Left ventricle myocardium inferior (tissue), 1 donor: ENCODE measurements at places on chromosomes 2 and 18. TPM values are rescaled to one million over a fixed set of nuclear protein-coding genes. Genes with fewer than 3 reads are reported as not detected.

The PLGLB2 gene
- total RNA-seq: 1.3 TPM

The MAB21L4 gene
- not detected for total RNA-seq

The C2orf78 gene
- total RNA-seq: not detected

The APCDD1 gene
- total RNA-seq: 38.0 TPM

The EN1 gene
- total RNA-seq: not detected

The CFAP65 gene
- not detected for total RNA-seq

The KCNG3 gene
- total RNA-seq: not detected

The CAB39 gene
- 92.2 TPM for total RNA-seq

The ST6GAL2 gene
- 0.41 TPM for total RNA-seq

The UBE2F gene
- 63.5 TPM for total RNA-seq

The IL1F10 gene
- not detected for total RNA-seq

The TAF1B gene
- total RNA-seq: 4.2 TPM

The PMAIP1 gene
- 0.58 TPM for total RNA-seq

The EML6 gene
- total RNA-seq: 0.77 TPM

The ANKRD30BL gene
- total RNA-seq: not detected

The MARCHF4 gene
- total RNA-seq: 0.08 TPM

The CRACDL gene
- 3.0 TPM for total RNA-seq

The CAPN14 gene
- total RNA-seq: 0.27 TPM

The D2HGDH gene
- total RNA-seq: 17.8 TPM

- no peak for DNase-seq
Measured at GRCh38 chr2:27256855-27257454, 5.9 kb downstream of the SLC30A3 start.

DNA sequence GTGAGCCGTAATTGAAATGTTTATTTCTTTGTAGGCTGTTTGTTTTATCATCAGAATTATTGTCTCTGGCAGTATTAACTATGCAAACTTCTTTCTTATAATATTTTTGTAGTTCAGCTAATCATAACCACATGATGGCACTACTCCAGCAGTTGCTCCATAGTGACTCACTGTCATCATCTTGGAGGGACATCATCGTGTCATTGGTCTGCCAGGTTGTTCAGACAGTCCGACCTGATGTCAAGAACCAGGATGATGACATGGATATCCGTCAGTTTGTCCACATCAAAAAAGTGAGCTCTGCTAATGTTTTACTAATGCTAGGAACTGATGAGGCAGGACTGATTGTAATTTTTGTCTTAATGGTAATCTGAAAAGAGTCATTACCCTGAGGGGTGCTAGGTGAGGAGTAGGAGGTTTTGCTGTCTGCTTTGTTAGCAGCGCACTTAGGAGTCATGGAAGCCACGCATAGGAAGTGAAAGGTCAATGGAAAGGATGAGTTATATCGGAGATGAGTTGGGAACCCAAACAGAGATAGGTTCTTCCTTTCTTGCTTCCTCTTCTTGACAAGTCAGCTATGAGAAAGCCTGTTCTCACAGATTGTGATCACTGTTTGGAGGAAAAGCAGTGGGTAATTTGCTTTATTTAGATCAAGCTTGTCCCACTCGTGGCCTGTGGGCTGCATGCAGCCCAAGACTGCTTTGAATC is 49.2 kb downstream of the PIKFYVE start:
- DNase-seq: no peak

DNA sequence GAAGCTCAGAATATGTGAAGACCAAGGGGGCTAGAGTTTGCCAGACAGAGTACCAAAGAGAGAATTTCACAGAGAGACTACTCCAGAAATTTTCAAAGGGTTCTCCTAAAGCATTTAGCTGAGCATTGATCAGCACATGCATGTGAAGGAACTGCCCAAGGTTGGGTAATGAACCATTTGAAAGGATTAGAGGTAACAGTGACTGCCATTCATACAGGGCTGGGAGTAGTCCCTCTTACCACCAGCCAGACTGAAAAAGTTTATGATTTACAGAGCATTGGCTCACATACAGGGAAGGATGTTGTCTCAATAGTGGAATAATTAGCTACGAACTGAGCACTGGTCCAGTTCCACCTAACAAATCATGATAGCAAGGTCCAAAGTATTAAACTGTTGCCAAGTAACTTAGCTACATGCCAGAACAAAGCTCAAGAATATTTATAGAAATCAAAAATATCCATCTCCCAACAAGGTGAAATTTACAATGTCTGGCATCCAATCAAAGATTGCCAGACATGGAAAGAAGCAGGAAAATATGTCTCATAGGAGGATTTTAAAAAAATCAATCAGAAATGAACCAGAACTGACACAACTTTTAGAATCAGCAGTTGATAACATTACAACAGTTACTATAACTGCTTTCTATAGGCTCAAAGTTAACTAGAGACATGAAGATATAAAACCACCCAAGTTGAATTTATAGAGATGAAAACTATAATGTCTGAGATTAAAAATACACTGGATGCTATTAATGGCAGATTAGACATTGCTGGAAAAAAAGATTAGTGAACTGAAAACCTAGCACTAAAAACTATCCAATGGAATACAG is 25.7 kb upstream of the RNF103 start:
- DNase-seq: no peak

- DNase-seq: no peak
Measured at GRCh38 chr2:62789518-62789917, 84.0 kb downstream of the EHBP1 start.

GRCh38 chr18:25672490-25672889 is 320.5 kb upstream of the ZNF521 start:
- no peak for DNase-seq

DNA sequence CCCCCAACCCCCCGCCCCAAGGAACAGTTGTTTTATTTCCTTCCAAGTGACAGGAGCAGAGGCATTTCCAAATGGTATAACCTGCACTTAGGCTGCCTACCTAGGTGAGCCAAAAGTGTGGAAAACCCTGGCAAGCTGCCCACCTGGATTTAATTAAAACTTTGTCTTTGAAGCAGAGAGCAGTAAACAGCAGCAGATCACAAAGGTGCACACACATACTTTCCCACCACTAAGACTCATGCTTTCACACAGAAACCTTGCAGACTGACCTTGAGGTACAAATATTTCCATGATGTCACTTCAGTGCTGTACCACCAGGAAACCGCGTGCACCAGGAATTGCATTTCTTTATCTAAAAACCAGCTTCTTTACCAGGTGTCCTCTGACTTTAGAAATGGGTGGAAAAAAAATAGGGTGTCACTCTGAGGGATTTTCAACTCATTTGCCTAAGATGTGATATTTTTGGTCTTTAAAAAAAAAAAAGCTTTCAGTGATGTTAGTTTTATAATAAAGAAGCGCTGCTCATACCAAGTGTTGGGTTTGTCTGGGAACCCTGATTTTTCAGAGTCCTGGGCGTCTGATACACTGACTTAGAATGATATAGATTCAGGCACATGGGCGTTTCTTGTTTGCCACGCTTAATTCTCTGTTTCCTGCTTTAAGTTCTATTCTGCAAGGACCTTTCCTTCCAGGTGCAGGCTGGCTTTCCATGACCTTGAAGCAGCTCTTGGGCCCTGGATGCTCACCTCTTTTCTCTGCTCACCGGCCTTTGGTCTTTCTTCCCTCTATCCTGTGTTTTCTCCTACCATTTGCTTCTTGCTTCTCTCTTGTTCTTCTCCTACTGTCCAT is 70.7 kb upstream of the BCL2L11 start:
- DNase-seq: no peak

- DNase-seq: no peak
Measured at GRCh38 chr18:63315876-63316275, 3.7 kb downstream of the BCL2 start.

DNA sequence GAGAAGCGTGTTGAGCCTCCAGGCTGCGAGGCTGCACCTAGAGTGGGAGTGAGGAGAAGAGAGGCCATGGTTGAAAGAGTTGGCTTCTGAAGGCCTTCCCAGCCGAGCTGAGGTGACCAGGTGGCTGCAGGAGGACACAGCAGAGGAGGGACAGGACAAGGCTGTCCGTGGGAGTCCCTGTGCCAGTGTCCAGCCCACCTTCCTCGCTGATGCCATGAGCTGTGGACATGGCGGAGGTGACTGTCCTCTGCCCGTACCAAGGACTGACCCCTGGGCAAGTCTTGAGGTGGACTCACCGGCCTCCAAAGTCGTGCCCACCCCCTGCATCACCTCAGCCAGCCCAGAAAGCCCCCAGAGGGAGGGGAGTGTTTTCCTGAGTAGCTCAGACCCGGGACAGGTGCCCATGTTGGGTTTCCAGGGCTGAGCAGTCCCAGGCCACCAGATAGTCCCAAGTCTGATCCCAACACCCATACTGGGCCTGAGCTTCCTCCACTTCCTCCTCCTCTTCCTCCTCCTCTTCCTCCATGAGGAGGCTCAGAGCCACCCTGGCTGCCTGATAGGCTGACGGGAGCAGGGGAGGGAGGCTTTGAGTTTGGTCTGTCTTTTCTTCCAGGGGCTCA is 43.0 kb upstream of the FOSL2 start:
- DNase-seq: no peak

GRCh38 chr2:25336383-25336841 is 5.3 kb downstream of the DNMT3A start:
- DNase-seq: no peak

GRCh38 chr18:9513971-9514512 is 38.7 kb downstream of the RALBP1 start:
- DNase-seq: no peak

GRCh38 chr2:9885036-9885684 is 41.9 kb downstream of the TAF1B start:
- DNase-seq: no peak

DNA sequence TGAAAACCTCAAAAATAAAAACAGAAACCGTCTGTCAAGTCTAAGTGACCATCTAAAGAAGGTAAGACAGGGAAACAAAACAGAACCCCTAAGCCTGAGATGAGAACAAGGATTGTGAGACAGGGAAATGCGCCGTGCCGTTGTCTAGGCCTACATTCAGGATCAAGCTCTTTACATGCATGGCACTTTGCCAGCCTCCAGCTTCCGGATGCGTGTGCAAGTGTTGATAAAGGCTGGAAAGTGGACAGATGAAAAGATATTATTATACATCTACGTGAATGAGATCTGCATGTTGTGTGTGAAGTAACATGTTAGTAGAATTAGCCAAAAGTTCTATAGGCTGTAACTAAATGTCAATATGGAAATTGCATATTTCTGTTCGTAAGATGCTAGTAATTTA is 28.6 kb upstream of the TMEM87B start:
- no peak for DNase-seq

- no peak for DNase-seq
Measured at GRCh38 chr2:11537951-11538350, 4.1 kb downstream of the GREB1 start.

- DNase-seq: no peak
Measured at GRCh38 chr18:47953471-47953931, 23.0 kb upstream of the SMAD2 start.

DNA sequence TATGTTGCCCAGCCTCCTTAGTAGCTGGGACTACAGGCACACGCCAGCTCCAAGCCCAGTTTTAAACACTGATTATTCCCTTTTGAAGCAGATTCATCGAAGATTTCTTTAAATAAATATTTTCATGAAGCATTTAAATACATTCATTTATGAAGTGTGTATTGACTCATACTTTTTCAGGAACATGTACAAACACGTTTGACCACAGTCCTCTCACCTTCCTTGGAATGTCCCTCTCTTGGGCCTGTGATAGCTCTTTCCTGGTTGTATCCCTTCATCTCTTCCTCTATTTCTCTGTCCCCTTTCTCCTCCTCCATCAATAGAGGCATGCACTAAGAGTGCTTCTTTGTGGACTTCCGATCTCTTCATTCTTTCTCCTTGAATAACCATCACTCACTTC is 2.5 kb downstream of the PSTPIP2 start:
- no peak for DNase-seq

- DNase-seq: no peak
Measured at GRCh38 chr18:52045946-52046675, 293.9 kb upstream of the DCC start.

DNA sequence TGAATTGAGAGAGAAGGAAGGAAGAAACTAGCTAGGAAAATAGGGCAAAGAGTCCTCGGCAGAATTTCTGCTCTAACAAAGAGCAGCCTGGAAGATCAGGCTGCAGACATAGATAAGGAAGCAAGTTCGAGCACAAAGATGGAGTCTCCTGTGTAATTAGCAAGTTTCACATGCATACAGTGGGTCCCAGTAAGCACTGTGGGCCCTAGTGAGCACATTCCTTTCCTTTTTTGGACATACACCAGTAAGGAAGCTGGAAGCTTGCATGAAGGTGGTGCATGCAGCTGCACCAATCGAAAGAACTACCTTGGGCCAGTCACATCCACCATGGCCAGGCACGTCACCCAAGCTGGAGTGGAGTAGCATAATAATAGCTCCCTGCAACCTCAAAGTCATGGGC is 109.7 kb downstream of the NOL4 start:
- no peak for DNase-seq

- no peak for DNase-seq
Measured at GRCh38 chr2:239611222-239611795, 210.5 kb upstream of the HDAC4 start.

DNA sequence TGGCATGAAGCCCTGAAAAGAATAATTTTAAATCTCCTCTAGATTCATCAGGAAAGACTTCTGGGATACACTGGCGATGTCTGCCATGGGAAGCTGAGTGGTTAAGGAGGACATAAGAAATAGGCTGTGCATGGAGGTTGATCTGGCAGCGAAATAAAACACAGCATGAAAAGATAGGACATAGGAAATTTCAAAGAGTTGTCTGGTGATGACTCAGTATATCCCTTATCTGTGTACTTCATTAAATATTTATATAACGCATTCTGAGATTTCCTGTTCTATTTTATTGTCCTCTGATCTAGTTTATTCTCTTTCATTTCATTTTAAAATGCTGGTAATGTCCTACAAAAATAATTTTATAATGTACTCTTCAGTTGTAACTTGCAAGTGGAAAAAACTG is 1337.3 kb upstream of the DDX18 start:
- no peak for DNase-seq

- no peak for DNase-seq
Measured at GRCh38 chr2:44572196-44572900, 210.6 kb downstream of the CAMKMT start.

DNA sequence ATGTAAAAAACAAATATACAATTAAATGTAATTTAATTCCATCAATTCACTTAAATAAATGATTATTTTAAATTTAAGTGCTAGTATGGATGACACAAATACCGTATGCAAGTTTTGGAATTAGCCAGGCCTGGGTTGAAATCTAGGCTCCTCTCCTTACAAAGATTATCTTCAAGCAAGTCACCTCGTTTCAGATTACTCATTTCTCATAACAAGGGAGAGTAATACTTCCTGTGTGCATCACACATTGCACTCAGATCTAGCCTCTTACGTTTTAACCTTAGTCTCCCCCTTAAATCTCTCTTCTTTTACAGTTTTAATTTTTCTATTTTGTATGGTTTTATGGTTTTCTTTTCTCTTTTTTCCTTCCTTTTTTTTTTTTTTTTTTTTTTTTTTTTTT is 1475.9 kb upstream of the NXPH2 start:
- DNase-seq: no peak

- DNase-seq: no peak
Measured at GRCh38 chr2:121567452-121567851, 36.8 kb downstream of the RNU4ATAC start.

- no peak for DNase-seq
Measured at GRCh38 chr2:136362676-136363390, 244.9 kb upstream of the CXCR4 start.

GRCh38 chr2:172100935-172101820 is 1.5 kb downstream of the DLX2 start:
- DNase-seq: no peak
